ENCODE measurements at places on chromosomes 4 and X. TPM values are rescaled to one million over a fixed set of nuclear protein-coding genes. Genes with fewer than 3 reads are reported as not detected.

Gene SLC25A53
- 14.9 TPM for total RNA-seq

Gene NUDT10
- total RNA-seq: 0.27 TPM

DNA sequence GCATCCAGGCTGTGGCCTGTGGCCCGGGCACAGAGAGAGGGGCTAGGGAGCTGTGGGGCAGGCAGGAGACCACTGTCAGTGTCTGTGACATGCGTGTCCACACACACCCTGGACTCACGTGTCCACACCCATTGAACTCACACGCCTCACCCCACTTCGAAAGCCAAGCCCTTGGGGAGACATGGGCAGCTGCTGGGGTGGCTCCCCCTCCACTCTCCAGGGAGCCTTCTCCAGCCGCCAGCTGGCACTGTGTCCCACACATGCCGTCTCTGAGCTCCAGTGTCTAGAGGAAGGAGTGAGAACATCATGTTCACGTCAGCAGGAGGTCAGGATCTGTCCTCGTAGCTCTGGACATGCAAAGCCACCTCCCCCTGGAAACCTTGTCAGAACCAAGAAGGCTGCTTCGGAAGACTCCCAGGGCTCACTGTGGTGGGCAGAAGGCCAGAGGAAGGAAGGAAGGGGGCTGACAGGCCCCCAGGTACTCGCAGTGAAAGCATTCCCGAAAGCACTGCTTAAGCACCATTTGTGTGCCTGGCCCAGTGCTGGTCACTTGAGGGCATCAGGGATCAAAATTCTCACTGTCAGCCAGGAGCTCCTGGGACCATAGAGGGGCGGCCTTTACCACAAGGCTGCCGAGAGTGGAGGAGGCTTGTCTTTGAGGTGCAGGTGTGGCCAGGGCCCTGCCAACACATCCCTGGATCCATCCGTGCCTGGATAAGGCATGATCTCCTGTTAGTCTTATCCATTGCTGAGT, 61.4 kb downstream of the HTRA3 start:
- H3K4me1 ChIP-seq: peaks cover 32% of the 10 kb centered on the region
- no peaks in the 10 kb centered on the region for H3K36me3 ChIP-seq
- DNase-seq: peak; percentile 85
- H3K27me3 ChIP-seq: no peaks in the 10 kb centered on the region
- no peak overlapping the region for H3K4me3 ChIP-seq

DNA sequence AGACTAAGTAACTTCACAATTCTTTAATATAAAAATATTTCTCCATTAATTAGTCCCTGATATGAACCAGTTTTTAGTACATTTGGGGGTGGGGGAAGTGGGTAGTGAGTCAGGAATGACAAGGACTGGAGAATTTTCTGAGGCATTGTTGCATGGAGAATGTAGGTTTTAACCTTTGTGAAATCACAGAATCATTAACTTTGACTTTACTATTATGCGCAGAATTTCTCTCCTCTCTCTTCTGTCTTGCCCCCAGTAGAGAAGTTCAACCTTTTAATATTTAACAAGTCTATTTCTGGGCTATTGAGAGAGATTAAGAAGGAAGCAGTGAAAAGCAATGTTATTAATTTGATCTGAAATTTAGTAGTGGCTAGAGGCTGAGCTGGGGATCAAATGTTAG, 597.0 kb downstream of the PCDH18 start:
- no peaks in the 10 kb centered on the region for H3K4me1 ChIP-seq
- H3K27ac ChIP-seq: no peak overlapping the region
- H3K36me3 ChIP-seq: no peaks in the 10 kb centered on the region
- no peak overlapping the region for H3K4me3 ChIP-seq
- H3K27me3 ChIP-seq: no peaks in the 10 kb centered on the region

- no peaks in the 10 kb centered on the region for H3K27me3 ChIP-seq
- H3K4me3 ChIP-seq: no peak overlapping the region
- H3K36me3 ChIP-seq: no peaks in the 10 kb centered on the region
- DNase-seq: no peak
- H3K4me1 ChIP-seq: no peaks in the 10 kb centered on the region
- H3K27ac ChIP-seq: no peak overlapping the region
Measured at GRCh38 chr4:35511851-35512250, 732.5 kb downstream of the ARAP2 start.

GRCh38 chr4:22745234-22745633, 52.5 kb downstream of the GBA3 start:
- H3K36me3 ChIP-seq: no peaks in the 10 kb centered on the region
- H3K27ac ChIP-seq: no peak overlapping the region
- no peak overlapping the region for H3K4me3 ChIP-seq
- no peaks in the 10 kb centered on the region for H3K4me1 ChIP-seq

DNA sequence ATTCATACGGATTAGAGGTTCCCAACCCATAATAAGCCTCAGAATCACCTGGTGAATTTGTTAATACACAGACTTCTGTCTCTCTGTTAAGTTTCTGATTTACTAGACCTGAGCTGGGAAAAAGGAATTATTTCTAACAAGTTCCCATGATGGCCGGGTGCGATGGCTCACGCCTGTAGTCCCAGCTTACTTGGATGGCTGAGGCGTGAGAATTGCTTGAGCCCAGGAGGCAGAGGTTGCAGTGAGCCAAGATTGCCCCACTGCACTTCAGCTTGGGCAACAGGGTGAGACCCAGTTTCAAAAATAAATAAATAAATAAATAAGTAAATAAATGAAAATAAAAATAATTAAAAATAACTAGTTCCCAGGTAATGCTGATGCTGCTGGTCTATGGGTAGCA, 412.3 kb downstream of the GALNTL6 start:
- H3K4me1 ChIP-seq: no peaks in the 10 kb centered on the region
- no peaks in the 10 kb centered on the region for H3K36me3 ChIP-seq
- H3K27me3 ChIP-seq: no peaks in the 10 kb centered on the region

DNA sequence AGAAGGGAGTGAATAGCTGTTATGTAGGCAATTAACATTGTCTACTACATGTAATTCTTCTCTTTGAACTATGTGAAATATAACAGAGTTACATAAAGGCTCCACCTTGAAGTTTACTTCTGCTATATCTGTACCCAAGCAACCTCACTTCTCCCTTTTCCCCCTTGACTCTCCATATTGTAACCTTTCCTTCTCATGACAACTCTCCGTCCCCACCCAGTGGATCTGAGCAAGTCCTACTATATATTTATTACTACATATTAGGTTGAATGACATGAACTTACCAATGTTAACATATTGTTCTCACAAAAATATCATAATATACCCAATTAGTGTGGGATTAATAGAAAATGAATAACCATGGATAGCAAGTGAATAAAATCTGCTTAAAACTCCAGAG, 93.2 kb upstream of the ATP8A1 start:
- H3K27me3 ChIP-seq: no peaks in the 10 kb centered on the region
- no peak overlapping the region for H3K27ac ChIP-seq
- no peak overlapping the region for H3K4me3 ChIP-seq
- no peaks in the 10 kb centered on the region for H3K4me1 ChIP-seq
- no peak for DNase-seq

DNA sequence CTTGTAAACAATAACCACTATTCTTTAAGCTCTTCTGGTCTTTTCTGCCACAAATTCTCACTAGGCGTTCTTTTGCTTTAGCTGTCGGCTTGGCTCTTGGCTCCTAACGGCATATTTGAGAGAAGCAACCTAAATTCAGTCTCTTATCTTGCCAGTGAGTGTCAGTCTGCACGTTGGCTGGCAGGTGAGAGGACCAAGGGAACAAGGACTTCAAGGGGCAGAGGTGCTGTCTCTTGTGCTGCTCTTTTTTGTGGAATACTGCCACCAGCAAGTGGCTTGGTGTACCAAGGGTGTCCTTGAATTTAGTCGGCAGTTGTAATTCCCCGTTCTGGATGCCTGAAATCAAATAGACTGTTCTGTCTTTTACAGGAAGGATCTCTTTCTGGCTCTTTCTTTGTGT, 77.8 kb upstream of the SLC4A4 start:
- peak overlapping the region; percentile 29 for H3K4me3 ChIP-seq
- peak; percentile 23 for DNase-seq
- H3K27ac ChIP-seq: peak overlapping the region; percentile 88
- H3K27me3 ChIP-seq: no peaks in the 10 kb centered on the region
- H3K36me3 ChIP-seq: no peaks in the 10 kb centered on the region

Data from left ventricle myocardium inferior (tissue), 1 donor.